Stimulated activated CD8-positive, alpha-beta memory T cell treated with anti-CD3 and anti-CD28 coated beads, Interleukin-4, amount 100 ng/mL, for 1 hour (primary cell): ENCODE measurements at places on chromosomes 12 and 14.

DNA sequence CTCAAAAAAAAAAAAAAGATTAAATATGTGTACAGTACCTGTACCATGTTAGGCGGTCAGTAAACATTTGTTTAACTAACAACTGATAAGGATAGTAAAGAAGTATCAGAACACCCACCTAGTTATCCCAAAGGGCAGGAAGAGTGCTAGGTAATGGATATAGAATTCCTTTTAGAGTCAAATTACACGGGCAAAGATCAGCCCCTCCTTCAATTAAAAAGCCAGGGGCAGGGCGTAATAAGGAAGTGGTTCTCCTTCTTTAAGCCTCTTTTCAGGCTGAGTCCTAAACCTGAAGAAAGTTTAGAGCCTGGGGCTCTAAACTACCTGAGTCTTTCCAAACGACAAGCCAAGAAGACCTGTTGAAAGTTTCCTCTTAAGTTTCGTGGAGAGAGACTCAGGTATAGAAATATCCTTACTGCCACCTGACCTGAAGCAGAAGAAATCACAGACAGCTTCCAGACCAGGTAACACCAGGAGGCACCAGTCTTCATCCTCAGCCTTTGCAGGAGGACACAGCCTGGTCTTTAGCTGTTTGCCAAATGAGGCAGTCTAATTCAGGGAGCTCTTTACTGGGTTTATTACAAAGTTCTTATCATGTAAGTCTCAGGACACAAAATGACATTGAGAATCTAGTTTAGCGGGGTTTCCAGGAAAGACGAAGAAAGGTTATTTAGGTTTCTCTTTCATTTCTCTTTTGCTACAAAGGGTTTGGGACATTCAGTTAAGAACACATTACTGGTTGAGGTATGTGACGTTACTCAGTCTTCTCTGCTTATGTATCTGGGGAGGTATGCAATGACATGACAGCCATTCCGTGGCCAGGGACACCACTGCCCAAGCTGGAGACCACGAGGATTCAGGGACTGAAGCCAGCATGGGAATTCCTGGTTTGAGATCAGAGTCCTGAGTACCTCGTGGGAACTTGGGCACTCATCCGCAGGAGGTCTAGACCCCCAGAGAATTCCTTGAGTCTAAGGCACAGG, at the start of gene BCL2L14:
Gene BCL2L14, plus strand, starts transcription at position 266 of the 983 bp plus-strand sequence. CDS start 8,367 bp downstream, outside the sequence.
- no peak for DNase-seq

- no peak for DNase-seq
These were observed 93.4 kb downstream of the GPATCH2L start for GRCh38 chr14:76245097-76245496.

- no peak for DNase-seq
These were observed 26.8 kb downstream of the AMN1 start for GRCh38 chr12:31702047-31702446.

GRCh38 chr12:4992871-4993270, 50.8 kb upstream of the KCNA5 start:
- no peak for DNase-seq

GRCh38 chr14:104752423-104752734, 568 bp upstream of the SIVA1 start:
- DNase-seq: no peak

GRCh38 chr12:63440048-63440447, 228.2 kb downstream of the DPY19L2 start:
- no peak for DNase-seq

DNA sequence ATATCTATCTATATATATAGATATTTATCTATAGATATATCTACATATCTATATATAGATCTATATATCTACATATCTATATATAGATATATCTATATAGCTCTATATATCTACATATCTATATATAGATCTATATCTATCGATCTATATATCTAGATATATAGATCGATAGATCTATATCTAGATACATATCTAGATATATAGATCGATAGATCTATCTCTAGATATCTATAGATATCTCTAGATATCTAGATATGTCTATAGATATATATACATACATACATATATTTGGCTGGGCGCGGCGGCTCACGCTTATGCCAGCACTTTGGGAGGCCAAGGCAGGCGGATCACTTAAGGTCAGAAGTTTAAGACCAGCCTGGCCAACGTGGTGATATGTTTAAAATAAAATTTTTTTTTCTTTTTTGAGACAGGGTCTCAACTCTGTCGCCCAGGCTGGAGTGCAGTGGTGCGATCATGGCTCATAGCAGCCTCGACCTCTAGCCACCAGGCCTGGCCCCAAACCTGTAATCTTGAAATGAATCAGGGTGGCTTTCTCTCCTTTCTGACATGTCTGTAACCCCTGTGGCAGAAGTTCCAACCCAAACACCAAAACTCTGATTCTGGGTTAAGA, 18.1 kb downstream of the ARPC3 start:
- no peak for DNase-seq

DNA sequence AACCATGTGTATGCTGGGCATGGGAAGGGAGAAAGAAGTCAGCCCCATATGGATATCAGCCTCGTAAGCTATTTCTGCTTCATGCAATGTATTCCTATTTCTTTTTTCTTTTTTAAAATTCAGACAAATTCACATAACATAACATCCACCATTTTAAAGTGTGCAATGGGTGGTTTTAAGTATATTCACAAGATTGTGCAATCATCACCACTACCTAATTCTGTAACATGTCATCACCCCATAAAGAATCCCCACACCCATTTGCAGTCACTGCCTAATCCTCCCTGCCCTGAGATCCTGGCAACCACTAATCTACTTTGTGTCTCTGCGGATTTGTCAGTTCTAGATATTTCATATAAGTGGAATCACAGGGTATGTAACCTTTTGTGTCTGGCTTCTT, 9.5 kb downstream of the POMT2 start:
- no peak for DNase-seq

GRCh38 chr14:73751157-73751691, 37.0 kb upstream of the PNMA1 start:
- no peak for DNase-seq

- no peak for DNase-seq
These were observed 425.6 kb downstream of the NRXN3 start for GRCh38 chr14:78595797-78596196.

DNA sequence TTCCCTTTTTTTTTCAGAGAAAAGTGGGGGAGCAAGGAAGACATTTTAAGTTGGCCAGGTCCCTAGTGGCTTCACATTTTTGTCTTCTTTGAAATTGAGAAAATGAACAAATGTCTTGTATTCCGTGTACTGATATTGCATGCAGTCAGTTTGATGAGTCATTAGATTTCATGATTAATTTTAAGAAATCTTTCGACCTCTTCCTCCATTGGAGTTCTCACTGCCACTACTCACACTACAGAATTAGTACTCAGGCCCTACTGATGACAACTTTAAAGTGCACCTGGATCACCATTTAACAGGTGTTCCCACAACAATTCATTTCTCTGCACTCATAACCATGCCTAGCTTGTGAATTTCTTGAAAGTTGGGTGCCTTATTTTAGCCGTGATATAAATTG, 50.5 kb downstream of the SAMD4A start:
- no peak for DNase-seq

DNA sequence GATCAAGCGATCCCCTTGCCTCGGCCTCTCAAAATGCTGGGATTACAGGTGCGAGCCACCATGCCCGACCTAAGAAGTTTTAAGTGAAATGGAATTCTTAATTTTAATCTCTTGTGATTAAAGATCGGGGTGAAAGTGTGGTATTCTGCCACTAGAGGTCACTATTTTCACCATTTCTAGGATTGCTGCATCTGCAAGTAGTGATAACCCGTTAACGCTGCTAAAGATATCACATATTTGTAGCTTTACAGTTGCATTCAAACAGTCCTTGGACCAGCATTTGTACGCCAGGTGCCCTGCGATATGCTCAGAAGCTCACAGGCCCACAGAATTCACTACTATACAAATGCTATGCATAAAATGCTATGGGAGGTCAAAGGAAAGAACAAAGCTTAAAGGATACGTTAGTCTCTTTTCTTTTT, 19.3 kb downstream of the CCDC62 start:
- DNase-seq: no peak

DNA sequence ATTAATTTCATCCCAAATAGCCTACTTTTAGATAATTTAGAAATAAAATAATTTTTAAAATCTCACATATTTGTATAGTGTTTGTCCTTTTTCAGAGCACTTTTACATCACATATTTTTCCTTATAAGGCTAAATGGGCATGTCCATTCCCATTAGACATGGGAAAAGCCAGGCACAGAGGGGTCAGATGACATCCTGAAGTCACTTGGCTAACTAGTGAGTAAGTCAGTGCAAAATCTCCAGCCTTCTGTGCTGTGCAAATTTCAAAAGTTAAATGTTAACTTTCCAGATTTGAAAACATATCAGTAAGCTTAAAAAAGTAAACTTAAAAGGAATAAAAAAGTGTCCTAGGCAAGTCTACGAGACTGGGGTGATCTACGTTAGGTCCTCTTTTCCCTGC, 117.4 kb downstream of the EMP1 start:
- no peak for DNase-seq

GRCh38 chr12:48446161-48446776, 26.1 kb upstream of the ANP32D start:
- no peak for DNase-seq

- no peak for DNase-seq
These were observed 51.8 kb upstream of the HIF1A start for GRCh38 chr14:61643555-61643954.

DNA sequence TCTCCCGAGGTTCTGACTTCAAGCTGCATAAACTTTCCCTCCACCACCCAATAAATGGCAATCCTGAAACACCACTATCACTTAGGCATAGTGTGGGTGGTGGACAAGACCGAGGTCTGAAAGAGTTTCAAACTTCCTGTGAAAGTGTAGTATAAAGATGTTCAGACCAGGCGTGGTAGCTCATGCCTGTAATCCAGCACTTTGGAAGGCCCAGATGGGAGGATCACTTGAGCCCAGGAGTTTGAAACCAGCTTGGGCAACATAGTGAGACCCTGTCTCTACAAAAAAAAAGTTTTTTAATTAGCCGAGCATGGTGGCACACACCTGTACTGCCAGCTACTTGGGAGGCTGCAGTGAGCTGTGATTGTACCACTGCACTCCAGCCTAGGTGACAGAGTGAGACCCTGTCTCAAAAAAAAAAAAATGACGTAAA, 61.9 kb downstream of the CCDC92 start:
- DNase-seq: no peak

DNA sequence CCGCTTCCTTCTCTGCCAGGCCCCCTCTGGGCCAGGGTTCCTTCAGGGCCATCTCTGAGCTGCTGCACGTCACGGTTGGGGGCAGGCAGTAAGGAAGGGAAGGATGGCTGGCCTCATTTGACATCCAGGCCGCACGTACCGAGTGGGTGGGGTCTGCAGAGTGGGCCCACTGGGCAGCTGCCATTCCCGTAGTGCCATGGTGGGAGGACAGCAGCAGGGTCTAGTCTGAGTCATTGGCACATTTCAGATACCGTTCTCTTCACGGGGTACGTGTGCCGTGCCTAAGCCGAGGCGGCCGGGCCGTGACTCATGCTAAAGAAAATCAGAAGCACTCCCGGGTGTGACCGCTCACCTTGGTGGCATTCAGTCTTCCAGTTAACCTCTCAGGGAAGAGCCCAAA, 43.9 kb downstream of the IL31 start:
- DNase-seq: no peak
